ENCODE measurements at places on chromosomes 1 and 21.

- no peak for DNase-seq
Observed at GRCh38 chr1:63305043-63305442, 17.3 kb upstream of the FOXD3 start.

GRCh38 chr1:231519166-231519565, 9.3 kb upstream of the TSNAX start:
- no peak for DNase-seq

DNA sequence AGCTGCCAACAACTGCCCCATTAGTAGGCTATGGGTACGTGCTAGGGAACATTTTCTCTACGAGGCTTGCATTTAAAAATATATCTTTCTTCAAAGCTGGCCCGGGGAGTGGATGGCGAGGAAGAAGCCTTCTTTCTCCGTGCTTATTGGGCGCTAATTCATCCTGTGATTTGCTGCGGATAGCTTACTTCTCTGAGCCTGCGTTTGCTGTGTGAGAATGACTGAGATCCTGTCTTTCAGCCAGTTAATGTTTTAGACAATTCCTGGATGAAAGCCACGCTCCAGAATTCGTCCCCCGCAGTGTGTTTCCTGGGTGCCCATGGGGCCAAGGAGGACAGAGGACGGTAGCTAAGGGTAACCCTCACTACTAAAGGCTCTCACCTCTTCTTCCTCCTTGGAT, 57.8 kb upstream of the TARBP1 start:
- no peak for DNase-seq

- DNase-seq = no peak
Observed at GRCh38 chr1:180131510-180131909, 23.2 kb upstream of the QSOX1 start.

DNA sequence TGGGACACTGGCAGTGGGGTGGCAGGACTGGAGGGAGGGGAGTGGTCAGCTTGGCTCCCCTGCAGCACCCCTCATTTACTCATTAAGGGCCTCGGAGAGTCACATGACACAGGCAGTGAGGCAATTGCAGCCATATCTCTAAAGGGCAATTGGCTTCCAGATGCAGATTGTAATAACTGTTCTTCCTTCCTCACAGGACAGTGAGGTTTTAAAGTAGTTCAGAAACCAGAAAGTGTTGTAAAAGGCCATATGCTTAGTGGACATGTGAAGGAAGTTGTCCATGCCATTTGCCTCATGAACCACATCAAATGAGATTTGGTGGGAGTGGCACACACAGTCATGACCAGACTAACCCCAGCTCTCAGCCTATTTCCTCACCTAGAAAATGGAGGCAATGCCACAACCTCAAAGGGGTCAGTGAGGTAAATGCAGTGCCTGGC, 11.1 kb downstream of the MTX1 start:
- DNase-seq = no peak

DNA sequence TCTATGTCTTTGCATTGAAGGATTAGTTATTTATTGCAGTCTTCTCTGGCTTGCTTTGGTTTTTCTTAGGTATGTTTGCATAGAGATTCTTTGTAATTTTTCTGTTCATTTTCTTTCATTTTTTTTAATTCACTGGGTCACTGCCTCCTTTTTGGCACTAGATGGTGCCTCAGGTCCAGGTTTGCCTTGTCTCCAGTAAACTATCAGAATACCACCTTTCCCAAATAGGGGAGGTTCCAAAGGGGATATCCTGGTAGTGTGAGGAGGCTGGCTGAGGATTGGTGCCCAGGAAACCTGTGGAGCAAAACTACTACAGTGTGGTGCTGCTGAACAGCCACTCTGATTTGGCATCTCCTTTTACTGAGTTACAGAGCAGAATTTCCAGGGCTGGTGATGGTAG, 257.1 kb downstream of the KCTD3 start:
- DNase-seq = no peak

DNA sequence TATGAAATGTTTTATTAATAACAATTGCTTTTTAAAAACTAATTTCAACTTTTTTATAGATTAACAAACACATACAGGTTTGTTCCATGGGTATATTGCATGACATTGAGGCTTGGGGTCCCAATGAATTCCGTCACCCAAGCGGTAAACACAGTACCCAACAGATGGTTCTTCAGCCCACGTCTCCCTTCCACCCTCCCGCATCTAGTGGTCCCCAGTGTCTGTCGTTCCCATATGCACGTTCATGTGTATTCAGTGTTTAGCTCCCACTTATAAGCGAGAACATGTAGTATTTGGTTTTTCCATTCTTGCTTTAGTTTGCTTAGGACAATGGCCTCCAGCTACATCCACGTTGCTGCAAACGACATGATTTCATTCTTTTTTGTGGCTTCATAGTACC, 48.6 kb downstream of the NOS1AP start:
- DNase-seq = no peak

DNA sequence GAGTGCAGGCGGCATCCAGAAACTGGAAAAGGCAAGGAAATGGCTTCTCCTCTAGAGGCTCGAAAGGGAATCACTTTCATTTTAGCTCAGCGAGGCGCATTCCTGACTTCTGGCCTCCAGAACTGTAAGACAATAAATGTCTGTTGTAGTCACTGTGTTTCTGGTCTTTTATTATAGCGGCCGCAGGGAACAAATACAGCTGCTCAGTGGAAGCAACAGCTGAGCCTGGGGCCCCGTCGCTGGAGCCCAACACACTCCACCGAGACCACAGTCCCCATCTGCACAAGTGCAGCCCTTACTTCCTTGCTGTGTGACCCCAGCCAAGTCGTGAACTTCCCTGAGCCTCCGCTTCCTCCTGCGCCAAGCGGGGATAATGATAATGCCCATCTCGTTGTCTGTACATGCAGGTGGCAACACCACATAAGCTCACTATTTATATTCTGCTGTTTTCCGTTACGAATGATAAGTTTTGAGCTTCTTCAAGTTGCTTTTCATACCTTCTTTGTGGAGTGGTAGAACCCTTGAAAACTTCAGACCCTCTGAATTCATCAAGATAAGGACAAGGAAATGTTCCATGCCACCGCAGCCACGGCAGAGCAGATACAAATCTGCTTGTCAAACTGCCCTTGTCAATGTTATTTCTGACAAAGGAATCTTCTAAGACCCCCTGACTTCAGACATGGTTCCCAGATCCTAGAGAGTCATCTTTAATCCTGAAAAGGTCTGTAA, 3.2 kb upstream of the LAPTM5 start:
- no peak for DNase-seq

- no peak for DNase-seq
Observed at GRCh38 chr1:78712467-78713051, 62.9 kb downstream of the IFI44 start.

DNA sequence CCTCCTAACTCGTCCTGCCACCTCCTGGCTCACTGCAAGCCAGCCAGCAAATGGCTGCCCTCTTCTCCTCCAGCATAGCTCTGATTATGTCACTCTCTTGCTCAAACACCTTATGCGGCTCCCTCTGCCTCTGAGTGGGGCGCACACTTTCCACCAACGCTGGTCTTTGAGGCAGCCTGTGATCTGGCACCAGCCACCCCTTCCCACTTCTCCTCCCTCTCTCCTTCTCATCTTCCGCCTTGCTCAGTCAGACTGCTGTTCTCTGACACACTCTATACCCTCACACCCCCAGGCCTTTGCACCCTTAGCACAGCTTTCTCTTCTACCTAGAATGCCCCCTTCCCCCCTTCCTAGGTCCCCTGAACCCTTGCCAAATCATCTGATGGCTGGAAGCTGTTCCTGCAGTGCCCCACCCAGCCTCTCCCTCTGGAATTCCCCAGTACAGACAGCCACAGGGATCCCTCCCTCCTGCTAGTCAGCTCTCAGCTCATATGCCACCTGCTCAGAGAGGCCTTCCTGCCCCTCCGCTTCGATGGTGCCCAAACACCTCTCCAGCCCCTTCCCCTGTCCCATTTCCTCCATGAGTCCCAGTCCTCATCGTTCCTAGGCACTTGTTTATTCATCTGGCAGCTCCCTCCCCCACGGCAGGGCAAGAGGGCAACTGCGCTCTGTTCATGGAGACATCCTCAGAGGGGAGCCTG, 21.7 kb upstream of the PEF1 start:
- no peak for DNase-seq

GRCh38 chr1:240496941-240497340, 115.0 kb downstream of the GREM2 start:
- DNase-seq = no peak
